Stimulated activated CD4-positive, alpha-beta T cell treated with anti-CD3 and anti-CD28 coated beads, Interleukin-12 subunit alpha, Interleukin-12 subunit beta, amount 100 ng/mL, for 4 hours (primary cell): ENCODE measurements at places on chromosomes 11 and 22.

DNA sequence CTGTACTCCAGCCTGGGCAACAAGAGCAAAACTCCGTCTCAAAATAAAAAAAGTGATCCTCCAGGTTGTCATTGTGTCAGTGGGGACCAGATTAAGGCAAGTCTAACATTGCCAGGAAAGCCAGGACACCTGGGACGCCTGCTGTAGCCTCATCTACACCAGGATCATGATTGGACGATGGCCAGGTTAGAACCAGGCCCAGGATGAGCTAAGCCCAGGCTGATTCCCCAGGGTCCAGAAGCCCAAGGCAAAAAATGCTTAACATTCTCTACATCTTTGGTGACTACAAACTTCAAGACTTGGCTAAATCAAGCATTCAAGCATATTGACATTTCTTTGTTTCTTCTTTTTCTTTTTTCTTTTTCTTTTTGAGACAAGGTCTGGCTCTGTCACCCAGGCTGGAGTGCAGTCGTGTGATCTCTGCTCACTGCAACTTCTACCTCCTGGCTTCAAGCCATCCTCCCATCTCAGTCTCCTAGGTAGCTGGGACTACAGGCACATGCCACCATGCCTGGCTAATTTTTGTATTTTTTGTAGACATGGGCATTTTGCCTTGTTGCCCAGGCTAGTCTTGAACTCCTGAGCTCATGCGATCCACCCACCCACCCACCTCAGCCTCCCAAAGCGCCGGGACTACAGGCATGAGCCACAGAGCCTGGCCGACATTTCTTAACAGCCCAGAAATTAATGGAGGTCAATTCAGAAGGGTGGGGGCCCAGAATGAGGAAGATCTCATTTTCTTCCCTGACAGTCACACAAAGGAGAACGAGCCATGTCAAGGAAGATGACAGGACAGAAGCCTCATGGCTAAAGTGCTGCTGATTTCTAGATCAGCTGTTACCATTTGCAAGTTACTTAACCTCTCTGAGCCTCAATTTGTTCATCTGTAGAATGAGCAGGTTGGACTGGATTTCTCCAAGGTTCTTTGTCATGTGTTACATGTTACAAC, 12.5 kb upstream of the PTPRJ start:
- no peak for DNase-seq

GRCh38 chr22:30047364-30047738, 32.9 kb upstream of the HORMAD2 start:
- DNase-seq, result no peak

DNA sequence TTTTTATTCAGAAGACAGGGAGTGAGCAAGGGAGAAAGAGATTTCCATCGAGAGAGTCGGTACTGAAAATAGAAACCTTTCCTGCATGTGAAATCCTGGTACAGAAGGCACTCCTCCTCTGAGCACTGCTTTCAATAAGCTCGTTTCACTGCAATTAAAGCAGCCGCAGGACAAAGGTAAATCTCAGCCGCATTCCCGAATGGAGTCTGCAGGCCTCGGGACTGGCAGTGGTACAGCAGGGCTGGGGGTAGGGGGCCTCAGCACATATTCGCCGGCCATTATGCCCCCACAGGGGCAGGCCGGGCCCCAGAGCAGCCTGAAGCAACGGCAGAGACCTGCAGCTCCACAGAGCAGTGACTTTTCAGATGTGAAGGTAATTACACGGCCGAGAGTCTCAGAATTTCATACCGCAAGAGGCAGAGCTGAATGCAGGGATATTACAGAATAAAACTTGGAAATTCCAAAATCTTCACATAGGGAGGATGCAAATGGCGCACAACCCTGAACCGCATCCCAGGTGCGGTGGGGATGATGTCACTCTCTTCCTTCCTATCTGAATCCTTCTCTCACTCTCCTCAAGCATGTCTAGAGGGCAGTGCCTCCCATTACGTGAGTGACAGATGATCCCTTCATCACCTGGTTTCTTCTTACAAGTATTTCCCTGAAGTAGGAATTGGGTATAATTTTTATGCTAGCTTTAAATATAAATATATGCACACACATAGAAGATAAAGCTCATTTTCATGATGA, 622.1 kb downstream of the OPCML start:
- no peak for DNase-seq

DNA sequence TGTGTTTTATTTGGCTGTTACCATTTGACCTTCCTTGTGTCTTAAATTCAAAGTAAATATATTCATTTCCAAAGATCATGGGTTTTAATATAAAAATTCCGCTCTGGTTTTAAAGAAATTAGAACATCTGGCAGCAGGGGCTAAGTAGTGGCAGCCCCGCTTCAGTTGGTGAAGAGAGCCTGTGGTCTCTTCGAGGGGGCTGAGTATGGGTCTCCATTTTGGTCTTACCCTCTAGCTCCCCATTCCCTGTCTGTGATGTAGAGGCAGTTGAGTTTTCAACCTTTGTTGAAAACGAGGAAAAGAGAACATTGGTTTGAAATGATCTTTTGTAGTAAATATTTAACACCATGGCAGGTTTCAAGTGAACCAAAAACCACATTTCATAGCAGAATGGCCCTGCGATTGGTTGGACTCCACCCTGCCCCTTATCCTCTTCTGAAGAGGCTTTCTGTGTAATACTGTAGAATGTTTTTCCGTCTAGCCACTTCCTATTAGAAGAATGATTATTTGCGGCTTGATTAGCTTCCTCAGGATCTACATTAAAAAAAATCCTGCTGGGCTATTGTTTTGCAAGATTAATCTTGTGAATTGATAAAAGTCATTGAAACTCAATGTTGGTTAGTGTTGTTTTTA, 17.7 kb downstream of the APLP2 start:
- no peak for DNase-seq

GRCh38 chr11:35932681-35933319, 11.1 kb upstream of the LDLRAD3 start:
- DNase-seq, result no peak

- no peak for DNase-seq
Measured at GRCh38 chr11:2803186-2804091, 82.1 kb downstream of the CDKN1C start.

GRCh38 chr11:67482275-67482826, 475 bp upstream of the AIP start:
- DNase-seq, result no peak

GRCh38 chr11:107706531-107706930, 5.3 kb downstream of the SLN start:
- no peak for DNase-seq

DNA sequence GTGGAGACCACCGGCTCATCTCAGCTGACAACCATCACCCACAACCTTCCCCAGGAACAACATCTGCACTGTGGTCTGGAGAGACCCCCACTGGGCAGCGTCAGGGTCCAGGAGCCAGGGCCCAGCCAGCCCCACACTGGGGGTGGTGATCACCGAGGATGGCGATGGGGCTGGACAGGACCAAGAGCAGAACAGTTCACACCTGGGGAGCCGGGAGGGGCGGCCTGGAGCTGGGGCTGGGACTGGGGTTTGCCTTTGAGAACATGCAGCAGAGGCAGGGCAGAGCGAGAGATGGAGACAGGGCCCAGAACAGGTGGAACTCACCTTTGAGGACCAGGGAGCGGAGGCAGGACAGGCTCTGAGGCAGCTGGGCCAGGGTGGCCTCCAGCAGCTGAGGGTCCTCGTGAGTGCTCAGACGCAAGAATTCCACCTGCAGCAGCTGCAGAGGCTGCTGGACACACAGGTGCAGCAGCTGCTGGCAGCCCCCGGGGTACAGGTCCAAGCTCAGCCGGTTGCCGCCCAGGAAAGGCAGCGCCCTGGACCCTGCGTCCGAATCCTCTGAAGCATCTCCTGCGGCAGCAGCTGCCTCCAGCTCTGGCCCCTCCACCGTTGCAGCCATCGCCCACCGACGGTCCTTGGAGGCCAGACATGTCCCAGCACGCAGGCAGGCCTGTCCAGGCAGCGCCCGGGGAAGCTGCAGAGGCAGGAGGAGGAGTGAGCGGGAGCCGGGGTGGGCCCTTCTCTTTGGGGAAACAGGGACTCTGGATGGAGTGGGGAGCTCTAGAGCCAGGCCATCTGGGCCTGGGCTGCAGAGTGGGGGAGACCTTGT, 1.0 kb downstream of the PIDD1 start:
- DNase-seq, result no peak

- DNase-seq, result no peak
Measured at GRCh38 chr11:130644187-130644586, 195.7 kb downstream of the ADAMTS15 start.

DNA sequence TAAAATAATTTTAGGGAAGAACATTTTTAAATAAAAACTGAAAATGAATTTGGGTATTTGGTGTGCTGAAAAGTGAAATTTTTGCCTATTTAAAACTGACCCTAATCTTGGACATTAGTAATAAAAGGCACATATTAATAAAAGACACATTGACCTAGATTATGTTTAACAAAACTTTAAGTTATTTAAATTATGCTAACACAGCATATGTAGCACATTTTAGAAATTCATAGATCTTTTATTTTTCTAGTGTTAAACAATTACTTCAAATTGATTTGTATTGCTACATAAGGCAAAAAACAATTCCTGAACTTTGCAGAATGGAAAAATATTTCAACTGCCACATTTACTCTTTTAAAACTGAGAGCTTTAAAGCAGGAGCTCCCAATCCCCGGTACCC, 10.6 kb downstream of the C11orf58 start:
- no peak for DNase-seq
